ENCODE measurements at places on chromosomes 4 and X.

DNA sequence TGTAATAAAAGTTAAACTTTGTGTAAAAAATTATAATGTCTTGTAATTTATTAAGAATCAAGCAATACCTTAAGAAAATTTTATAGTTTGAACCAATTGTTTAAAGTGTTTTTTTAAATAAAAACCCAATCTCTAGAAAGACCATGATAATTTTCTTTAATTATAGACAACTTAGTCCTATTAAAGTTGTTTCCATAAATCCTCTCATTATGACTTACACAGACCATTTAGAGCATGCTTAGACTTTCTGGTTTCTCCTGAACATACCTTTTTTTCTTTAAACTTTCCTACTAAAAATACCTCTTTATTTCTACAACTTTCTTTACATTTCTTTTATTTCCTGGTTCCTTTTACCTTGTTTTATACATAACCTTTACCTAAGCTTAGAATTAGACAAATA lies 837.4 kb downstream of the PCDH19 start:
- DNase-seq: no peak

- no peak for DNase-seq
These were observed 13.2 kb downstream of the HSD17B11 start for GRCh38 chr4:87377816-87378215.

GRCh38 chrX:46333550-46333949 lies 211.7 kb downstream of the ZNF674 start:
- DNase-seq: no peak

GRCh38 chr4:164239976-164240375 lies 514.0 kb upstream of the SMIM31 start:
- no peak for DNase-seq

DNA sequence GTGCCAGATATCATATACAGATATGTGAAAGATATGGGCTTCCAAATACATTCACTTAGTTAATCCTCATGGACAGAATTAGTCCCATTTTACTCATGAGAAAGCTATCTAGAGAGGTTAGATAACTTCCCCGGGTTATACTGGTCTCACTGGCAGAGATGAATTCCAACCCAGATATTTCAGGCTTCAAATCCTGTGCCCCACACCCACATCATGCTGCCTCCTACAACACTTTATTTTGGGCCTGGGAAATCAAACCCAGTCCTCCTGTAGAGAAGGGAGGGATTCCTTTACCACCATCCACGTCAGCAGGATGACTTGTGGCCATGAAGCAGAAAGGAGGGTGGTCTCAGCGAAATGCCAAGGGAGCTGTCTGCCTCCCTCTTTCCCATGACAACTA lies 113.8 kb downstream of the ATP10D start:
- no peak for DNase-seq

DNA sequence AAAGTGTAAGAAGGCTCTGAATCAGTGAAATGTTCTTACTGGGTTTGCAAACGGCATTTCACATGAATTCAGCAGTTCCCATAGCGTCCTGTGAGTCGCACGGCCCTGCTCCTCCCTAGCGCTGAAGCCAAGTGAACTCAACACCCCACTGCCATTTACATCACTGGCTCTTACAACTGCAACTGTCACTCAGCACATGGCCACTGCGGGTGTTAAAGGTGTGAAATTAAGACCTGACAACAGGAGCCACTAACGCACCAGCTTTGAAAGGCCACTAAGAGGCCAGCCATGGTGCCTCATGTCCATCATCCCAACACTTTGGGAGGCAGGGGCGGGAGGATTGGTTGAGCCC lies 31.7 kb downstream of the RNF212 start:
- no peak for DNase-seq

GRCh38 chrX:14027511-14028019 lies 2.1 kb downstream of the GEMIN8 start:
- DNase-seq: no peak

DNA sequence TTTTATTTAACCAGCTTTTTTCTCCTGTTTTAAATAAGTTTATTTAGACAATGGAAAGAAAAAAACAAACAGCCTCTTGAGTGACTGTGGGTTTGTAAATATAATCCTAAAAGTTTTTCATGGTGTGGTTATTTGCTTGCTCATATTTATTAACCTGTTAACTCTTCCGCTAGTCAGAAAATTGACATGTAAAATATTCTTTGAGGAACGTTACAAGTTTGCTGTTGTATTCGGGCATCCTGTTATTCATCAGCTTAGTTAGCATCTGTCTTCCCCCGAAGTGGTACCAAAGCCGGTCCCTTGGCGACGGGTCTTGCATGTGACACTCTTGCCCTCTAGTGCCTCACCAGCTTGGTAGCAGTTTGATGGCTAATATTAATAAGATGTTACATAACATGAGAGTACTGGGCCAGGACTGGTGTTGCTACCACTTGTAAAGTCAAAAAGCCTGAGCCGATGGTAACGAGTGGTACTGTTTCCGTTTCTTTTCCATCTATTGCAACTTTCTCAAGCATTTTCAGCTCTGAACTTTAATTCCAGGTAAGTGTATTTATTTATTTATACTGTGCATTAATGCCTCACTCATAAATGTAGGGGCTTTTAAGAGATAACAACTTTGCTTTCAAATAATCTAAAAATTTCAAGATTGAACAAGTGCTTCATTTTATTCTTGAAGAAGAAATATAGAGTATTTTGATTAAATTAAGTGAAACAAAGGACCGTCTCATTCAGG lies at the start of gene NDST3:
NDST3 (plus strand) TSS at position 434 of the 733 bp plus-strand sequence. CDS start 19,425 bp downstream, outside the sequence.
- DNase-seq: peak; percentile 64

DNA sequence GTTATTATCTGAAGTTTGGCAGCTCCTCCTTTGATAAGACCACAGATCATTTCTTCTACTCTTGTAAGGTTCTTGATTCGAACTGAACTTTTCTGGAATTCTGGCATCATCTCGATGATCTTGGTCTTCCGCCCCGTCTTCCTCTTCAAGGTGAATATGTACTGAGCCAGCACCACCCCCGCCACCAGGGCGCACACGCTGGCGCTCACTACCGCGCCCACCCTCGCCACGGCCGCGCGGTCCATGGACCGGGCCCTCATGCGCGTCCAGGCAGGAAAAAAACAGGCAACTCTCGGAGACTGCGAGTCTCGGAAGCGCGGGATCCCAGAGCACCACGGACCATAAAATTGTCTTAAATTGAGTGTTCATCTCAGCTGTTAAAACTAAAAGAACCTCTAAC lies 458.4 kb upstream of the NDST3 start:
- no peak for DNase-seq

- no peak for DNase-seq
These were observed 87.2 kb downstream of the HS3ST1 start for GRCh38 chr4:11341337-11342043.

DNA sequence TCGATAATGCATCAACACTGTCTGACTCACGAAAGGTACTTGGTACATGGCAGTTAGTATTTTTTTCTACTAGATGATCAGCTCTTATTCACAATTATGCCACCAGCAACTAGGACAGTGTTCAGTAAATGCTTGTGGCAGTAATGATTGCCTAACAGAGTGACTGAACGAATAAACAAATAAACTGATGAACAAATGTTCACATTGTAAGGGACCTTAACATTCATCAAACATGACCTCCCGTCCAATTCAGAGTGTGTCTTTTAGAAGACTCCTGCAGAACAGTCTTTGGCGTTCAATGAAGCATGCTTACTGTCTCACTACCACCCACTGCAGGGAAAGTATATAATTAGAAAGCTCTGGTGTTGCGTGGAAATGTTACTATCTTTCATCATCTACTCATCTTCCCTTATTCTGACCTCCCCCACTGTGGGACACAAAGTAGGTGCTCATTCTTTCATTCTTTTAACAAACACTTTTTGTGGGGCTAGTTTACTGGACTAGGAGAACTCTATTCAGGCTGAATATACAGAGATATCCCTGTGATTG lies 319.3 kb downstream of the RAB28 start:
- no peak for DNase-seq
